Activated naive CD4-positive, alpha-beta T cell treated with anti-CD3 and anti-CD28 coated beads for 36 hours (primary cell): ENCODE measurements at places on chromosomes 11 and 22.

- peaks cover 10% of the 10 kb centered on the region for H3K36me3 ChIP-seq
- peak; percentile 70 for DNase-seq
- H3K27ac ChIP-seq, result peak within 1 kb of the TSS; percentile 93
- H3K4me3 ChIP-seq, result peak within 1 kb of the TSS; percentile 95
These were observed at the start of gene TIRAP for GRCh38 chr11:126282736-126283591. TIRAP (plus strand) TSS chr11:126283093; CDS start chr11:126290895, 7,802 bp downstream.

DNA sequence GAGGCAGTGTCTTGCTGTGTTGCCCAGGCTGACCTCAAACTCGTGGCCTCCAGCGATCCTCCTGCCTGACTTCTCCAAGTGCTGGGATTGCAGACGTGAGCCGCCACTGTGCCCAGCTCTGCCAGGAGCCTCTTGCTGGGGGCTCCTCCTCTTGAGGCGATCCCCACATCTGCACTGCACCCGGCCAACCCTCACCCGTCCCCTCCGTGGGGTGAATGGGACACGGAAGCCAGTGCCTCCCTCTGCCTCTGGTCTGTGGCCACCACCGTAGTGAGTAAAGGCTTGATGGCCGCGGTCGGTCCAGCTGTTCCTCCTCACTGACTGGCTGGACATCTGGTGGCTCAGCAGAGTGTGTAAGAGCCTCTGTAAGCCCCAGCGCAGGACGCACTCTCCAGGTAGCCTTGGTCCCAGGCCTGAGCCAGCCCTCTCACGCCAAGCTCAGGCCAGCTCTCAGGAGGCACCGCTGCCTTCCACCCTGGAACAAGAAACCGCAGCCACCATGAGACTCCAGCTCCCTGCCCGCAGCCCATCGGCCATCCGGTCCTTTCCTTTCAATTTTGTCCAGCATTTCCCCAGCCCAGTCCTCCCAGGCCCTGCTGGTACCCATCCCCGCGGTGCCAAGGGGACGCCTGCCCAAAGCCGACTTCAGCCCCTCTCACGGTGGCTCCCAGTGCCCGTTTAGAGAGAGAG is 100.3 kb downstream of the BRD1 start:
- no peak for DNase-seq
- no peak overlapping the region for H3K4me3 ChIP-seq
- H3K4me1 ChIP-seq, result peaks cover 9% of the 10 kb centered on the region
- no peak overlapping the region for H3K27ac ChIP-seq
- H3K36me3 ChIP-seq, result no peaks in the 10 kb centered on the region

DNA sequence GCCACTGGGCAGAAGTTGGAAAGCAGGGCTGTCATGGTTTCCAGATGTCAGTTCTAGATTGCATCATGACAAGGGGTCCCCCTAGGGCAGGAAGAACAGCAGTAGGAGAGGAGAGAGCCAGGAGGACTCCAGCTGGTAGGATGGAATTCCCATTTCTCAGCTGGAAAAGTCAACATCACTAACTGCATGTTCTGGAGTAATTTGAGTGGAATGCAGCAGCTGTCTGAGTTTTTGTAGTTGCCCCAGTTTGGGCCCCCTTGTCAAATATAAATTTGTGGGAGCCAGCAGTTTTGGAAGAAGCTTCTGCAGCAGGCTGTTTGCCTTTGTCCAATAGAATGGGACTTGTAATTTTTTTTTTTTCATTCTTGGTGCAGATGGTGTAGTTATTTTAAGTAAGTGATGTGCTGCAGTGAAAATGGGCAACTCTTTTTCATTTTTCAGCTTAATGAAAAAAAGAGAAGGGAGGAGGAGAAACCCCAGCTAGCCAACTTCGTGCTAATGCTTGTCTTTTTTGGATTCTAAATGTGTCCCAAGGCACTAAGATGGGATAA is 86.9 kb downstream of the LDLRAD3 start:
- H3K4me3 ChIP-seq, result no peak overlapping the region
- DNase-seq, result no peak
- H3K36me3 ChIP-seq, result no peaks in the 10 kb centered on the region
- H3K27ac ChIP-seq, result no peak overlapping the region

GRCh38 chr11:45051621-45052020 is 94.8 kb upstream of the PRDM11 start:
- H3K4me1 ChIP-seq, result no peaks in the 10 kb centered on the region
- H3K36me3 ChIP-seq, result no peaks in the 10 kb centered on the region
- DNase-seq, result no peak

DNA sequence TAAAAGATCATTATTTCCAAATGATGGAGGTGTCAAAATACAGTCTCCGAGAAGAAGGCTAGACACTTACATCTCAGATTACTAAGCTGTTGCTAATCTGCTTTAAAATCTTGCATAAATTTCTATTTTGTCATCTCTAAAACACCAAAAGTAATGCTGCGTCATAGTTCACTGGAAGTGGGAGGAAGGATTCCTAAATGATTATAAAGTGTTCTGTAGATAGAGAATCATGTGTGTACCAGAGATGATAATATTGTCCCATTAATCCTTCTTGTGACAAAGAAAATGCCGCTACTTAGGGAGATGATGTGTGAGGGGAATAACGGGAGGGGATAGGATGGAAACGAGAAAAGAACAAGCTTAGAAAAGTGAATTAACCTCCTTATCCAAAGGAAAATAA is 268.6 kb downstream of the JRKL start:
- H3K4me1 ChIP-seq, result no peaks in the 10 kb centered on the region

- H3K36me3 ChIP-seq, result peaks cover 3% of the 10 kb centered on the region
- H3K27me3 ChIP-seq, result no peaks in the 10 kb centered on the region
- H3K4me3 ChIP-seq, result no peak overlapping the region
- H3K4me1 ChIP-seq, result peaks cover 85% of the 10 kb centered on the region
- no peak for DNase-seq
These were observed 63.0 kb downstream of the TNRC6B start for GRCh38 chr22:40240686-40241085.

GRCh38 chr11:12280199-12280837 is 97.1 kb upstream of the PARVA start:
- no peaks in the 10 kb centered on the region for H3K27me3 ChIP-seq
- H3K4me1 ChIP-seq, result peaks cover 2% of the 10 kb centered on the region
- H3K36me3 ChIP-seq, result no peaks in the 10 kb centered on the region
- no peak overlapping the region for H3K4me3 ChIP-seq

DNA sequence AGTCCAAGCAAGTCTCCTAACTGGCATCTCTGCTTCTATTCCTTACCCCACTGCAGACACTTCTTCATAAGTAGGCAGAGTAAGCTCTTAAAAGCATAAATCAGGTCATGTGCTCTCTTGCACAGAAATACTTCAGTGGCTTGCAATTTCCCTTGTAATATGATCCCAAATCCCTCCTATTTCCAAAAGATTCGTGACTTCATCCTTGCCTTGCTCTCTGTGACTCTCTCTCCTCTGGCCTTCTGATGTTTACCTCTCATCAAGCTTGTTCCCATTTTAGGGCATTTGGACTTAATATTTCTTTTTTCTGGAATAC is 37.4 kb upstream of the NCR3LG1 start:
- DNase-seq, result no peak
- H3K27me3 ChIP-seq, result no peaks in the 10 kb centered on the region
- no peaks in the 10 kb centered on the region for H3K4me1 ChIP-seq
- H3K4me3 ChIP-seq, result no peak overlapping the region
- H3K36me3 ChIP-seq, result peaks cover 21% of the 10 kb centered on the region

GRCh38 chr11:72039856-72040401 is 40.4 kb downstream of the NUMA1 start:
- peaks cover 45% of the 10 kb centered on the region for H3K4me1 ChIP-seq
- H3K36me3 ChIP-seq, result peaks cover 16% of the 10 kb centered on the region
- H3K27me3 ChIP-seq, result no peaks in the 10 kb centered on the region
- H3K4me3 ChIP-seq, result no peak overlapping the region
- no peak overlapping the region for H3K27ac ChIP-seq
- DNase-seq, result peak; percentile 50

DNA sequence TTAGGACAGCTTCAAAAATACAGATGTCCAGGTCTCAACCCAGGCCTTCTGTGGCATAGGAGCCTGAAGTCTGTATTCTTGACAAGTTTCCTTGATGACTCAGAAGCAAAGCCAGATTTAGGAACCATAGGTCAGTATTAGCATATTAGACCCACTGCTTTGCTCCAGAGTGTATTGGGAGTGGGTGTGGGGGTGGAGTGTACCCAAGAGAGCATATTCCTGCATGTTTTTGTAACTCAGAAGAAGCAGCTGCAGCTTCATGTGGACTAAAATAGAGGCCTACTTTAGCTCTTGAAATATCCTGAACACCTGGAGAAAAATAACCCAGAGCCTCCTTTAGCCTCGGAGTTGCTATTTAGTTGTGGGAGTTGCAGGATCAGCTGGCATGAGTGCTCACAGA is 106.7 kb downstream of the CCDC81 start:
- no peak for DNase-seq
- no peak overlapping the region for H3K27ac ChIP-seq
- no peak overlapping the region for H3K4me3 ChIP-seq
- H3K4me1 ChIP-seq, result peaks cover 5% of the 10 kb centered on the region

DNA sequence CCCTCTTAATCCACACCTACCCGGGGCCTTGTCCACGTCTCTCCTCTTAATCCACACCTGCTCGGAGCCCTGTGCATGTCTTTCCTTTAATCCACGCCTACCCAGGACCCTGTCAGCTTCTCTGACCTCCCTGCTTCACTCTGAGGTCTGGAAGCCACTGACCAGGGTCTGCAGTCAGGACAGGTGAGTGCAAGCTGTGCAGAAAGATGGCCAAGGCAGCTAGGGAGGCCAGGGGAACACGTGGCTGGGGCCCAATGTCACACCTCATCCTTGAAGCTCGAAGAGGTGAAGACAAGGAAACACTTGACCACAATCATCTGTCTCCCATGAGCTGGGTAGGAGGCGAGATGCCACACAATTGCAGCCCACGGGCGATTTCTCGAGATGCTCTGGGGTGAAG is 1516.9 kb downstream of the BRD1 start:
- H3K36me3 ChIP-seq, result no peaks in the 10 kb centered on the region
- no peak overlapping the region for H3K4me3 ChIP-seq
- DNase-seq, result no peak
- no peaks in the 10 kb centered on the region for H3K27me3 ChIP-seq
- no peaks in the 10 kb centered on the region for H3K4me1 ChIP-seq
- H3K27ac ChIP-seq, result no peak overlapping the region

DNA sequence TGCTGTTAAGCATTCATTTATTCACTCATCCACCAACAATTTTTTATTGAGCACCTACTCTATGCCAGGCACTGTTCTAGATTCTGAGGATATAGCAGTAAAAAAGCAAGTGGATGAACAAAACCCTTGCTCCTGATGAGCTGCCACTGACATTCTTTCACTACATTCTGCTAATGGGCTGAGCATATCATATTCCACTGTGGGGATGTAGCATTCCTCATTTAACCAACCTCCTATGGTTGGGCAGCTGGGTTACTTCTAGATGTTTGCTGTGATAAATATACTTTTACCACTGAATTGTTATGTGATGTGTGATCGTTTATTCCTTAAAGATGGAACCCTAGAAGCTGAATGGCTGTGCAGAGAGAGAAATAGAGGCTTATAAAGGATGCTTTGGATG is 176.9 kb downstream of the MN1 start:
- H3K4me1 ChIP-seq, result no peaks in the 10 kb centered on the region
- H3K27me3 ChIP-seq, result no peaks in the 10 kb centered on the region
- H3K4me3 ChIP-seq, result no peak overlapping the region
- DNase-seq, result no peak
- no peaks in the 10 kb centered on the region for H3K36me3 ChIP-seq

- H3K36me3 ChIP-seq, result peaks cover 35% of the 10 kb centered on the region
- peak overlapping the region; percentile 94 for H3K27ac ChIP-seq
- H3K27me3 ChIP-seq, result no peaks in the 10 kb centered on the region
- DNase-seq, result no peak
- H3K4me3 ChIP-seq, result peak overlapping the region; percentile 94
These were observed 602 bp downstream of the NAT10 start for GRCh38 chr11:34105957-34106504.

DNA sequence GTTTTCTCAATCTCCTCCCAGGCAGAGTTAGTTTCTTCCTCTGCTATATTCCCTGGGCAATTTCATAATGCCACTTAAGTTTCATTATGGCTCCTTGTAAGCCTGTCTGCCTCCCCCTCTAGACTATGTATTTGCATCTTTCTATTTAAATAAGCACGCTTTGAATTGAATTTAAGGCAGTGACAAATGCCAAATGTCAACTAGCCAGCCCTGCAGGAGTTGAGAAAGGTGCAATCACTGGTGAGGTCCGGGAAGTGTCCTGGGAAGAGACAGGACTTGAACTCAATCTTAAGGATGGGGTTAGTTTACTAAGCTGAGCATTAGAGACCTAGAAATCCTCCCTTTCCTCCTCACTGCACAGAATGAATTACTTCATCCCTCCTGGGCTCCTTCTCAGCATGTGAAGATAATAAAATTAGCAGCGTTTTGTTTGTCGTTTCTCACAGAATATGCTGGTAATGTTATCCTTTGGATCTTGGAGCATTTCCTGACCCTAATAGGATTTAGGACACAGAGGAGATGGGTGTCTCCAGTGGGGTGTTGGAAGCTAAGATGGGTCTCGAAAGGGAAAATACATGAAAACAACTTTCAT is 1.6 kb downstream of the TCP11L1 start:
- H3K4me3 ChIP-seq, result peak overlapping the region; percentile 85
- H3K36me3 ChIP-seq, result peaks cover 5% of the 10 kb centered on the region
- no peaks in the 10 kb centered on the region for H3K27me3 ChIP-seq
- H3K4me1 ChIP-seq, result peaks cover 25% of the 10 kb centered on the region
- peak overlapping the region; percentile 89 for H3K27ac ChIP-seq

- no peak for DNase-seq
- no peak overlapping the region for H3K27ac ChIP-seq
- no peaks in the 10 kb centered on the region for H3K27me3 ChIP-seq
- H3K36me3 ChIP-seq, result no peaks in the 10 kb centered on the region
These were observed 12.3 kb upstream of the TSKU start for GRCh38 chr11:76770642-76771445.

GRCh38 chr11:20022363-20023081 is 137.8 kb downstream of the DBX1 start:
- DNase-seq, result no peak
- no peaks in the 10 kb centered on the region for H3K27me3 ChIP-seq
- H3K4me1 ChIP-seq, result no peaks in the 10 kb centered on the region
- no peaks in the 10 kb centered on the region for H3K36me3 ChIP-seq
- H3K27ac ChIP-seq, result no peak overlapping the region
